Right ventricle myocardium inferior (tissue), 1 donor: ENCODE measurements at places on chromosomes 1 and 21. TPM values are rescaled to one million over a fixed set of nuclear protein-coding genes. Genes with fewer than 3 reads are reported as not detected.

OVAAL gene
- 2.0 TPM for total RNA-seq

HORMAD1 gene
- not detected for total RNA-seq

CSF3R gene
- total RNA-seq, result 5.8 TPM

SLFNL1 gene
- total RNA-seq, result 0.16 TPM

CNIH3 gene
- 1.2 TPM for total RNA-seq

CYP2J2 gene
- 76.4 TPM for total RNA-seq

COL9A2 gene
- 0.24 TPM for total RNA-seq

DNASE2B gene
- not detected for total RNA-seq

PLA2G4A gene
- 2.5 TPM for total RNA-seq

ALG14 gene
- 2.0 TPM for total RNA-seq

ASTN1 gene
- total RNA-seq, result 0.35 TPM

OR6K3 gene
- total RNA-seq, result not detected

SLC45A3 gene
- total RNA-seq, result 6.5 TPM

S100A12 gene
- total RNA-seq, result 4.0 TPM

OR14K1 gene
- total RNA-seq, result not detected

SPATA1 gene
- 0.92 TPM for total RNA-seq

PRCC gene
- total RNA-seq, result 42.9 TPM

NOTCH2 gene
- 21.4 TPM for total RNA-seq

FCRL6 gene
- 0.57 TPM for total RNA-seq

TIE1 gene
- 22.2 TPM for total RNA-seq

FAM3B gene
- total RNA-seq, result not detected

SMCP gene
- not detected for total RNA-seq

ADAM30 gene
- total RNA-seq, result not detected

WDTC1 gene
- total RNA-seq, result 64.2 TPM

AMY2B gene
- total RNA-seq, result 15.1 TPM

TMEM240 gene
- 6.9 TPM for total RNA-seq

THEM5 gene
- not detected for total RNA-seq

TNFRSF1B gene
- total RNA-seq, result 19.0 TPM

CHAF1B gene
- total RNA-seq, result 1.3 TPM
